ENCODE measurements at places on chromosomes 5 and 9. TPM values are rescaled to one million over a fixed set of nuclear protein-coding genes. Genes with fewer than 3 reads are reported as not detected.

GRCh38 chr5:56763711-56764466 is 51.5 kb upstream of the MAP3K1 start:
- no peak for DNase-seq

DNA sequence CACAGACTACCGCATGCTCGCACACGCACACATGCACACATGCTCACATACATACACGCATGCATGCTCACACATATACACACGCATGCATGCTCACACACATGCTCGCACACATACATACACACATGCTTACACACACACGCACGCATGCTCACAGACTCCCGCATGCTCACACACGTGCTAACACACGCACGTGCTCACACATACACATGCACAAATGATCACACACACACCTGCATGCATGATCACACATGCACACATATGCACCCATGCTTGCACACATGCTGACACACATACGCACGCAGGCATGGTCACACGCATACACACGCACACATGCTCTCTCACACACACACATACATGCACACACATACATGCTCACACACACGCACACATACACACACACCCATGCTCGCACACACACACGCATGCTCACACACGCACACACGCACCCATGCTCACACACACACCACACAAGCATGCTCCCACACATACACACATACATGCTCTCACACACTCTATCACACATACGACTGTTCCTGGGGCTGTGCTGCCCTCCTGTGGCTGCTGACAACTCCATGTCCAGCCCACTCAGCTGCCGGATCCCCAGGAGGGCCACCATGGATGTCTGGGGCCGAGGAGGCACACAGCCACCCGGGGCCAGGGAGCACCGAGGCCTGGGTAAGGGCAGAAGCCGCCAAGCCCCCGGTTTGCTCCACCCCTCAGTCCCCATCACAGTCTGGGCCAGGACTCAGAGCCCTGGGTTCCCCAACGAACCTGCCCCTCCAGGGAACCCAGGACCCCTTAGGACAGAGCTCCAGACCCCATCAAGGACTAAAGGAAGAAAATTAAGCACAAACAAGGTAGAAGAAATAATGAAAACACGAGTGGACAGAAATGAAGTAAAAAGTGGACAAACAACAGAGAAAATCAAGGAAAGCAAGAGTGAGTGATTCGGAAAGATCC is 31.4 kb upstream of the EGFL7 start:
- peak; percentile 82 for DNase-seq

DNA sequence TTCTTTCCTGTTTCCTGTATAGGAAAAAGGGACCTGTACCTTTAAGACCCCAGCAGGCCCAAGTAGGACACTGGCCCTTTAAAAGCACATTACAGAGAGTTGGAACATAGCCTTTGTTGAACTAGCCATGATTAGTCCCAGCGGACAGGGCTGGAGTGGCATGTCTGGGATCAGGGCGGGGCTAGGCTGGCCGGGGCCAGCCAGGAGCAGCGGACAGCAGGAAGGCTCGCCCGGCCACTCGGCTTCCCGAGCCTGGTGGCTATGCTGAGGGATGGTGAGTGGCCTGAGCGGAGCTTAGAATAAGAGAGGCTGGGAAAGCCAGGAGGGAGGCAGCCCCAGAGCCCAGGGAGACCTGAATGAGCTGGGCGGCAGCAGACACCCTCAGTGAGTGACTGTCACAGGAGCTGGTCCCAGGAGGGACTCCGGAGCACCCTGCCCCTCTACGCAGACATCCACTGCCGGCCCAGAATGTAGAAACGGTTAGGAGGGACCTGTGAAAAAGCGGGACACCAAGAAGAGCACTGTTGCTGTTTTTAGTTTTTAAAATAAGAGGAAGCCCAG is 92.1 kb downstream of the DAB2IP start:
- no peak for DNase-seq

- DNase-seq, result no peak
These were observed 116.3 kb upstream of the ANKRD55 start for GRCh38 chr5:56349461-56349860.

DNA sequence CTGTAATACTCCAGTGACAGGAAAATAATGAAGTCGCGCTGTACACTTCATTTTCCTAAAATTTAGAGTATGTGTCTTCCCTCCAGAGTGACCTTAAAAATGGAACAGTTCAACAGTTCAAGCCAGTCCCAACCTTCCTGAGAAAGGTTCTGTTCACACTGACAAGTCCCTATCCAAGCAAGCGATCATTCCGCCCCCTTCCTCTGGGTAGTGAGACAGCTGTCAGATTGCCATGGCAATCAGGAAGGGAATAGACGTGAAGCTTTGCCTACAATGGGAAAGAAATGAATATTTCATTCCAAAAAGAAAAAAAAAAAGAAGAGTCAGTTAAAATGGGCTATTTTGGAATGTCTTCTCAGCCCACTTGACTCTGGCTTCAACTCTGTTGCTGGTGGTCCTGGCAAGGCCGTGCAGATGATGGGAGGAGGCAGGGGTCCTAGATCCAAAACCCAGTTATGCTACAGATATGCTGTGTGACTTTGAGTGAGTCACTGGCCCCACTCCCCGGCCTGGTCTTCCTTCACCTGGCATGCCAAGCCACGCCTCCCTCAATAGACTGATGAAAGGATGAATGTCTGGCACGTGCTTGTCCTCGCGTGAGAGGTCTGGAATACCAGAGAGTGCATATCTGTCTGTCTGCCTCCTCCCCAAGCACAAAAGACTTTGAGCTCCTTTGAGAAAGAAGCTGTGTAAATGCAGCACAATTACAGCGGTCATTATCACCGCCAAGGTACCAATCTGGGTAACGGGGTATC is 165.8 kb upstream of the WWC1 start:
- no peak for DNase-seq

- DNase-seq, result no peak
These were observed 247.4 kb downstream of the SMARCA2 start for GRCh38 chr9:2262386-2263071.

- DNase-seq, result no peak
These were observed 820 bp downstream of the FBP1 start for GRCh38 chr9:94638335-94639060.

DNA sequence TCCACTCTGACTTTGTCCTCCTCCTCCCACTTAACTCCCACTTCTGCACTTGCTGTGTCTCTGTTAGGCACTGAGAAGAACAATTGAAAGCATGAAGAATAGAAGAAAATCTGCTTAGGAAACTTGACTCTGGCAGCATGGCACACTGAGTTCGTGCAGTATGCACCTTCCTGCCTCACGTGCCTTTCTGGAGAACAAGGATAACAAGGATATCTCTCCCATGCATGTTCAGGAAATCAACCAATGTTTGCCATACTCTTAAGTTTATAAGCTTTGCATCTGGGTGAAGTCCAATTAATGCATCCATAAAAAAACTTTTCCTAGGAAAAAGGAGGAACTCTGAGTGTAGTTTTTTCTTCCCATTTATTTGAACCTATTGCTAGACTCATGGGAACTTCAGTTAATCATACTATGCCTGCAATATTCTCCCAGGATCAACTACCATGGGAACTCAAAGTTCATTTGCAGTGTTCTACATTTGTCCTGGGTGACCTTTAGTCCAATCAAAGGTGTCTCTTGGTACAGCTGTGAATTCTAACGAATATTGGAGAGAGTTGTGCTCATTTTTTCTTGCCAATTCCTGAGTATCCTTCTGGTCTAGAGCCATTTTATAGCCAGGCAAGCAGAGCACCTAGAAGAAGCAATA is 227.0 kb downstream of the ENC1 start:
- no peak for DNase-seq

DNA sequence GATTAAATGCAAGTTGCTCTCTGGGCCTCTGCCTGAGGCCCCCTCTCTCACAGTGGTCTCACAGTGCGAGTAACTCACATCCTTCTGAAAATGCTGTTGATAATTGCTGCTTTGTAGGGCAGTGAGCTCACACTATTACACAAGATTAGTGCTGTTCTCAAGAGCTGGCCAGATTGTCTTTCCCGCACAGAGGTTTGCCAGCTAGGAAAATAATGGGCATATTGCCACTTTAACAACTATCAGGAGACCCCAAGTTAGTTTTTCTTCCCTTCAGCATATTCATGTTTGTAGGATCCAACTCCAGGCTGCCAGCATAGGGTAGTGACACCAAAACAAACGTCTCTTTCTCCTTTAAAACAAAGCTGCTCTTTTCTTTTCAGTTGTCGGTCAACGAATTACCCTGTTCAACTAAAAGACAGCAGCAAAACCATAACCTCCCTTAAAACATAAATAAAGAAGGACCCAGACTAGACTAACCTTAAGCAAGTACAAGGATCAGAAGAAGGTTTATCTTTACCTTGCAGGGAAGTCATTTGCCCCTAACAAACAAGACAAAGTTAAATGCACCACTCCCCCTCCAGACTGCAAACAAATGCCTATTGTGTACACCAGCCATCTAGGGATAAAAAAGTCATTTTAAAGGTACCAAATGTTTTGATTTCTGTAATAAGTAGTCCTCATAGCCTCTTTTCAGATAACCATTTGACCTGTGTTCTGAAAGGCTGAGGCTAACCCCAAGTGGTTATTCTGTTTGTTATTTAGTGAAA is 91.4 kb downstream of the VCAN start:
- DNase-seq, result no peak

GRCh38 chr5:114719268-114719667 is 357.4 kb downstream of the KCNN2 start:
- DNase-seq, result no peak

DNA sequence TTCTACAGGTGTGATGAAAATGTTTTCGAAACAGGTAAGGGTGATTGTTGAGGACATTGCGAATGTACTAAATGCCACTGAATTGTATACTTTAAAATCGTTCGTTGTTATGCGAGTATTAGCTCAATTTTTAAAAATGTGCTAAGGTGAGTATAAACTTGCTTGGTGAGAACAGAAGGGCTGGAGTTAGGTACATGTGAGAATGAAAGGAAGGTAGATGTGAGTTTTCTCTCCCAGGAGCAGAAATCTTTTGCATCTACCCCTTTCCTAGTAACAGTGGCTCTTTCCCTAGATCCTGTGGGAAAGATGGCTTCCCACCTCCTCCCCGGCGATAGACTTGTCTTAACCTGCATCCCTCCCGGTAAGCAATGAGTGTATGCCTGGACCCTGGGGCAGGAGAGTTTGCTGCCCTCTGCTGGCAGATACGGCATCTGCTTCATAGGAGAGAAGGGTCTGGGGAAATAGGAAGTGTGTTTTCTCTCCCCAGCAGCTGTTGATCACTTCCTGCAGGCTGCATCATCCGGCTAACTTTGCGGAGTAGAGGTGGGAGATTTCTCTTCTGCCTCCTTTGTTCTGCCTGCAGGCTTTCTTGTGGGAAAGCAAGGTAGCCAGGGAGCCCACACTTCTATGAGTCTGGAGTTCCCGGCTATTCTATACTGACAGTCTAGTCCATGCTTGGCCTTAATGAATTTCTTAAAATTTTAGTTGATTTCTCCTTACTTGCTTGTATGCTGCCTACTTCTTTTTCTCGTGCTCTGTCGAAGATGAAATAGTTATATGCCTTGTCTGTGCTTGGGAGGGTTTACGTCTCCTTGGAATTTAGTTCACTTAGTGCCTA is 373.3 kb upstream of the SEMA6A start:
- peak; percentile 79 for DNase-seq

- DNase-seq, result no peak
These were observed 161.2 kb upstream of the CHD1 start for GRCh38 chr5:99089822-99090549.

GRCh38 chr5:56303511-56303910 is 70.4 kb upstream of the ANKRD55 start:
- DNase-seq, result no peak

GRCh38 chr5:103375350-103375749 is 116.8 kb downstream of the MACIR start:
- no peak for DNase-seq

GRCh38 chr9:326667-327066 is 112.0 kb downstream of the DOCK8 start:
- DNase-seq, result no peak

DNA sequence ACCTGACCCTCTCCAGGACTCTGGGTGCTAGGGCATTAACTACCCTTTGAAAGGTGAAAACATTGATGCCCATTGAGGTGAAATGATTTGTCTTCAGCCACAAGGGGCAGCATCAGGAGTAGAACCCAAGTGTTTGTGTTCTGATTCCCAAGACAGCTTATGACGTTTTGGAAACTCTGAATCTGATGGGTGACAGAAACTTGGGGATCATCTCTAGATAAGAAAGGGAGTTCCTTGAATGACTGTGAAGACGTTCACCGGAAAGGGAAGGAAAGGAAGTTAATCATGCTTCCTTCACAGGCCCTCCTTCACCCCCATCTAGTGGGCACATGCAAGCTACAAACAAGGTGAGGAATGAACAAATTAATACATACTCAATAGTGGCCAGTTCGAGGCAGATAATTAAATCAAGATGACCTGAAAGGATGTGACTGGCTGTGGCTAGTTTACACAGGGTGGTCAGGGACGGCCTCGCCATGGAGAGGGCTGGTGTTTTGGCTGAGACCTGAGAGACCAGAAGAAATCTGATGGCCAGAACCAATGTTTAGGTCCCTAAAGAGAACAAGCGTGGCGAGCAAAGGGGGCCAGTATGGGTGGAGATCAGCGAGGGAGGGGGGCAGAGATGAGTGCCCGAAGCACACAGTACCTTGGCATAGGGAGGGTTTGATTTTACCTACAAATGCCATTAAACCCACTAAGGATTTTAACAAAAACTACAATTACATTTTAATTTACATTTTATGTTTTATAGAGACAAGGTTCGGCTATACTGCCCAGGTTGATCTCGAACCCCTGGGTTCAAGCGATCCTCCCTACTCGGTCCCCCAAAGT is 937 bp upstream of the SLC26A2 start:
- DNase-seq, result peak; percentile 75

DNA sequence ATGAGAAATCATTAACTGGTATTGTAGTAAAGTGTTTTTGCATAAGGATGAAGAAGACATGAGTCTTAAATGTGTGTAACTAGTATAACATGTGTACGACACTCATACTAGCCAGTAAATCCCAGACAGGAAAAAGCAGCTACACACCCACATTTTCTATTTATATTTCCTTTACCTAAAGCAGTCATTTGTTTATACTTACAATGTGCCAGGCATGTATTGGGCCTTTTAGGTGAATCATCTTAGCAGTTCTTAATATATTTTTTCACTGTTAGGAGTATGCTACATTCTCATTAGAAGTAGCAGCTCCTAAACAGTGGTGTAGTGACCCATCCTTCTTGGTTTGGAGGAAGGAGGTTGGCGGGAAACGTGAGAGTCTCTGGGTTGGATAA is 55.8 kb upstream of the TMC1 start:
- DNase-seq, result no peak

- no peak for DNase-seq
These were observed 155.8 kb downstream of the FRMD3 start for GRCh38 chr9:83382421-83382820.

Gene FIBCD1
- total RNA-seq, result not detected

Gene LEAP2
- 2.0 TPM for total RNA-seq

Gene CCDC192
- total RNA-seq, result not detected
